ENCODE measurements at places on chromosomes 5 and 9. TPM values are rescaled to one million over a fixed set of nuclear protein-coding genes. Genes with fewer than 3 reads are reported as not detected.
A peak's percentile ranks its signal among the peaks of the same experiment; 100 is the strongest.

- DNase-seq: peak; percentile 16
Measured at GRCh38 chr9:129776938-129777768, 24.3 kb upstream of the PTGES start.

The FGF10 gene
- not detected for total RNA-seq

The C9orf50 gene
- not detected for total RNA-seq

- no peak for DNase-seq
Measured at GRCh38 chr9:125119643-125120286, 23.6 kb downstream of the SCAI start.

The FSTL4 gene
- total RNA-seq: not detected

- DNase-seq: no peak
Measured at GRCh38 chr5:150665044-150665443, 4.0 kb downstream of the MYOZ3 start.

DNA sequence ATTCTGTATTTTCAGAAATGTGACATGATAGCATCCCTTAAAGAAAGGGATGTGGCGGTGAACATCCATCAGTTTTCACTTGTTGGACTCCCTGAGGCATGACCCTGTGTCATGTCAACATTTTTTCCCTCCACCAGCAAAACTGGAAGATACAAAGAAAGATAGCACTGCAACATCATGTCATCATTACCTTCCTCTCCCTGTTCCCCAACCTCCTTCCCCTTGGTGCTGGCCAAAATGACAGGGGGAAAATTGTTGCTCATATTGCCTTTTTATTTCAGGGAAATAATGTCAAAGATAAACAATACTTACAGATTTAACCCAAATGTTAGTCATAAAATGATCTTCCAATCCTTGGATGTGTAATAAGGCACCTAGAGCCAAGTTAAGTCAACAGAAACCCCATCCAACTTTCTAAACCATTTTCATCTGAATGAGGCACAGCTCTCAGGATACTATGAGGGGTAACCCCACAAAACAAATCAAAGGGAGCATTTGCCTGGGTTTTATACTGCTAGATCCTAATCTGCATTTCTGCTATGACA lies 644.3 kb downstream of the ACTL7B start:
- DNase-seq: no peak

- DNase-seq: no peak
Measured at GRCh38 chr5:133612249-133612860, at the start of gene FSTL4. TSS of gene FSTL4 (minus strand) at chr5:133612541.

Data from Karpas-422 (cell line).